ENCODE measurements at places on chromosomes 1 and 21.

GRCh38 chr21:35602811-35603362 lies 457.4 kb downstream of the SETD4 start:
- no peak for DNase-seq

- peak; percentile 96 for DNase-seq
Measured at GRCh38 chr1:7953850-7954609, 7.5 kb upstream of the PARK7 start.

- no peak for DNase-seq
Measured at GRCh38 chr1:63857478-63857877, 83.7 kb downstream of the ROR1 start.

DNA sequence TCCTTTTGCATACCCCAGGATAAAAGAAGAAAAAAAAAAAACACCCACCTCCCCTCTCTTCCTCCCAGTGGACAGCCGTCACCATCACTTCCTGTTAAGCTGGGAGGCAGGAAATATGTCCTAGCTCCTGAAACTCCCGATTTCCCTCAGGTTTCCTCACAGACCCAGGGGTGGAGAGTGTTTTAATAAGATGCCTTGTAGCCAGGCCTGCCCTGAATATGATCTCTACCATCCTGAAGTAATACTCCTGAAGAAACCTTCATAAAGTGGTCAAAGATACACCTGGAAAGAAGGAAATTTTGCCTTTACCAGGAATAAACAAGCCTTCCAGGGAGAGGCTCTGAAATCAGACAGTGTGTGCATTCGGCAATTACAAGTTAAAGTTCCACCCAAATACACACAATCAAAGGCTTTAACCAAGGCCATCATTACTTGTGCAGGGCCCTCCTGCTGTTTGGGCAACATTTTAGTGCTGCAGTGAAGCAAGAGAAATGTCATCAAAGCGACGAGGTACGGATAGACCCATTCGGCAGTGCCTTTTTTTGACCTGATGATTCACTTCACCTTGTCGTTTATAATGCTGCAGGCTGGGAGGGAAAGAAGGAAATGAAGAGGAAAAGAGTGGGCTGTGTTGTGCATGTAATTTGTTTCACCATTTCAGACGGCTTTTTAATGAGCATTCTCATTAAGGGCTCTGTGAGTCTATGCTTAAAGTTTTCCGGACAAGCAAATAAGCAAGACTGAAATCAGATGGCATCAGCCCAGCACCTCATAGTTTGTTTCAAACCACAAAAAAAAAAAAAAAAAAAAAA lies 41.0 kb upstream of the RASAL2 start:
- DNase-seq, result no peak

DNA sequence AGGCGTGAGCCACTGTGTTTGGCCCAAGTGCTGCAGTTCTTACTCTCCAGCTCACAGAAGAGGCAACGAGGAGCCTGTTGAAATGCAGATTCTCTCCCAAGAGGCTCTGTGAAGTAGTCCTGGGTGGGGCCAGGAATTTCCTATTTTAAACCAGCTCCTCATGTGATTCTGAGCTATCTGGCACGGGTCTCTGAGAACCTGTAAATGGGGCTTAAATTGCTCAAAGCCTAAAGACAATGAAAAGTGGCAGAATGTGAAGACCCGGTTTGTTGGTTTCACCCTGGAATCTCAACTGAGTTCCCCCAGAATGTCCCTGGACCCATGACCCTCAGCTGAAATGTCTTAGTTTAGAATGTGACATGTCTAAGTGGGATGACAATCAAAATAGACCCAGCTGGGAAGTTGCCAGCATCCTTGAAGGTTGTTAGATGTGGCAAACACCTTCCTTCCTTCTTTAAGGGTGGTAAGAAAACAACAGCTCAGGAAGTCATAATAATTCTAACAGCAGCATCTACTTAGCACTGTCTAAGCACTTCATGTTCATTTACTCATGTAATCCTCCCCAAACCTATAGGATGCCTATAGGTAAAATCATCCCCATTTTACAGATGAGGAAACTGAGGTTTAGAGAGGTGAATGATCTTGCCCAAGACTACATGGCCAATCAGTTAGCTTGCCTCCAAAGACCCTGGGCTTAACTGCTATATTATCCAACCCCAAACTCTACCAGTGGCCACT lies 20.9 kb upstream of the ATP5PO start:
- no peak for DNase-seq

GRCh38 chr1:168224991-168225390 lies 813 bp upstream of the SFT2D2 start:
- no peak for DNase-seq

DNA sequence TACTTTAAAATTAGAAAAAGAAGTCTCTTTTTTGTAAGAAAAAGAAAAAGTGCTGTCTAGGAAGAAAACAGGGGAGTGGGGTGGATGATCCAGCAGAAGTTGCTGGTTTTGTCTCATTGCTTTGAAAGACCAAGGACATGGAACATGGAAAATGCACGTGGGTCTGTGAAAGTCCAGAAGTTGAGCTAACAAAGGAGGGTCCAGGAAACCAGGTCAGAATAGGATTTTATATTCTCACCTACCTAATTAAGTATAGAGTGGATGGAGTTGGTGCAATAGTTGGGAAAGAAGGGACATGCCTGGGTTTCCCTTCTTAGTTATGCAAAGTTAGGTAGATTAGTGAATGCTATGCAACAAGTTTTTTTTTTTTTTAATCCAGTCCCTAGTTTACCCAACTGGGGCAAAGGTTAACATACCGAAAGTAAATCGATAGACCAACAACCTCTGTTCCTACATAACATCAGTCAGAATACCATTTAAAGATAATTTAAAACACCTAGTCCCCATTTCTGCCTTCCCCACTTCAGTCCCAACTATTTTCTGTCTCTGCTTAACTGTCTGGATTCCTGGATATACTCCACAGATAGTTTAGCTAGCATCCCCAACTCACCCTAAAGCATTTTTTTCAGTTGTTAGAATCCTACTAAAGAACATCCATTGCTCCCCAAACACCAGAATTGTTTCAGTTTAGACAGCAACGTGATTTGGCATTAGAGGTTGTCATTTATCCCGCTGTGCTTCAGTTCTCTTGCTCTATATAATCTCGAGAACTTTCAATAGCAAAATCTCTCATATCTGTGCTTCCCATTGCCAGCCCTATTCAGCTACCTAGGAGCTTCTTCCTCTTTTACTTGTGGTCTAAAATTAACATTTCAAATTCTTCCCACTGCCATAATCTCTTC lies 105.7 kb upstream of the PLPPR5 start:
- DNase-seq, result no peak

DNA sequence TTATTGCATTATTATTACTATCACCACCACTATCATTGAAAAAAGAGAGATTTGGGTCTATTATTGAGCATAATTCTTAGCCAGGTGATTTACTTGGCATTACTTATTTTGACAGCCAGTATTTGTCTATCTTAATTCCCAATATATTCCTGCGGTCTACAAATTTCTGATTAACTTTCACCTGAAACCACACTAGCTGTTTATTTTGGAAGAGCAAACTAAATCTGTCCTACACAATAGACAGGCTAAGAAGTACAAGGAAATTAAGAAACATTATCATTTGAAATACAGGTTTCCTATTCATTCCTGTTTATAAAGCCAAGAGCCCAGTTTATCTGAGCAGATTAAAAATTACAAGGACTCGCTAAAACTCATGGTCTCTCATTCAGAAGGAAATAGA lies 6.9 kb upstream of the LYST start:
- no peak for DNase-seq

DNA sequence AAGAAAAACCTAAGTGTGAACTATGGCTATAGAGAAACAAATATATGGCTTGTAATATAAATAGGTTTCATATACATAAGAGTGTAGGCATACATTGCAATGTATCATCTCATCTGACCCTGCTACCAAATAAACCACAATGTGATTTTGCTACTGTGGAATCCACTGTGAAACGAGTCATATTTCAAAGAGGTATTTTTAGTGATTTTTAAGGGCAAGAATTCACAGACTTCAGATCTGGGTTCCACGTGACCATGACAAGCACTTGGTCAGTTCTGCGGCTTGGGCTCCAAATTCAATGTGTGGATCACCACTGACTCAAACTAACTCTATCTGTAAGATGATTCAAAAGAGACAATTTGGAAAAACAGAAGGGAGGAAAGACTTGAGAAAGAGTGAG lies 147.0 kb upstream of the ERG start:
- DNase-seq, result no peak

GRCh38 chr1:109112056-109112651 lies 1.8 kb upstream of the ELAPOR1 start:
- DNase-seq, result peak; percentile 61

- DNase-seq, result no peak
Measured at GRCh38 chr1:14487671-14488070, 110.8 kb upstream of the KAZN start.

GRCh38 chr1:66359815-66360214 lies 174.1 kb upstream of the SGIP1 start:
- no peak for DNase-seq

GRCh38 chr1:228277491-228278431 lies 69.9 kb downstream of the OBSCN start:
- DNase-seq, result no peak

GRCh38 chr21:16695074-16695473 lies 817.8 kb upstream of the CXADR start:
- no peak for DNase-seq

DNA sequence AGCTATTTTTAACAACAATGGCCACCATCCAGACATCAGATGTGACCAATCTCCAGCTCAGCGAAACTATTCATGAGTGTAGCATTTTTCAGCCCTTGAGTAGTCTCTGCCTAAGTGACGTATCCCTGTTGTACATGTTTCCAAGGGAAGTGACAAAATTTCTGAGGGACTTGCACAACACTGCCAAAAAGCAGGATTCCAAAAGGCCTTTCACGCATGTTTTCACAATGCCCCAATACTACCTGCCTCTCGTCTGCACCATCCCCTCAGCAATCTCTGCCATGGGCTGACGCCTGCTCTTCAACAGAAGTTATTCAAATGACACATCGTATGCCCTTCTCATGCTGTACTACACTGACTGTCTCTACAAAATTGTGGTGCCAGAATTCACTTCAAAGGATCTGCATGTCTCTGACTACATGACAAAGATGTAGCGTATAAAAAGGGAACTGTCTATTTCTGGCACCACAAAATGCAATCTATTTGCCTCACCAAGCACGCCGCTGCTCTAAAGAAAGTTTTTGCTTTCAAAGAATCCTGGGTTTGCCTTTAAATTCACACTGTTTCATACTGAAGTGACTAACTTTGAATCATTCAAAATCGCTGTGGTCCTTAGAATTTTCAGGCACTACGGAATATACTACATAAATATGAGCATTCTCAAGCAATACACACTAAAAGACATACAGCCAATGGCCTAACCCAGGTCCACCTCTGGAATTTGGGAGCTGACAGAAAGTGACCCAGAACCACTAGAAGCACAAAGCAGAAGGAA lies 32.9 kb downstream of the JAK1 start:
- peak; percentile 16 for DNase-seq

DNA sequence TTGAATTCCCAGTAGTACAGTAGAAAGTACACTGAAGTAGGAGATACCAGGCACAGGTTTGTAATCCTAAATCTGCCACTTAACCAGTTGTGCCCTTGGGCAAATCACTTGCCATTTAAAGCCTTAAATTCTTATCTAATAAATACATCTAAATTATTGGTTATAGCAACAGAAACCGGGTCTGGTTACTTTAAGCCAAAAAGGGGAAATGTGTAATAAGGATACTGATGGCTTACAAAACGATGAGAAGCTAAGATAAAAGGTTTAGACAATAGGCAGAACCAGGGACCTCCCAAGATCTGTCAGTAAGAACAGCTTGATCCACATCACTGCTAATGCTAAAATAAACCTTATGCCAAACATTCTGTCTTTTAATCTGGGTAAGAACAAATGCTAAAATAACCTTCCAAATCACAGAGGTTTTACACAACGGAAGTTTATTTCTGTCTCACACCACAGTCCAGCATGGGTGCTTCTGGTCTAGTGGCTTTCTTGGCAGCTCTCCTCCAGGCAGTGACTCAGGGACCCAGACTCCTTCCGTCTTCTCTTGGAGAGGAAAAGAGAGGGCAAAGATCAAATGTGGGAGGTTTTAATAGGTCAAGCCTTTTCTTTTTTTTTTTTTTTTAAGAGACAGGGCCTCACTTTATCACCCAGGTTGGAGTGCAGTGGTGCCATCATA lies 16.5 kb upstream of the ZMYM1 start:
- no peak for DNase-seq

- DNase-seq, result no peak
Measured at GRCh38 chr1:156608981-156609380, 7.7 kb upstream of the GPATCH4 start.

GRCh38 chr1:54271341-54271740 lies 71.4 kb downstream of the MRPL37 start:
- no peak for DNase-seq

- DNase-seq, result no peak
Measured at GRCh38 chr1:160137216-160137862, 14.1 kb upstream of the ATP1A4 start.

DNA sequence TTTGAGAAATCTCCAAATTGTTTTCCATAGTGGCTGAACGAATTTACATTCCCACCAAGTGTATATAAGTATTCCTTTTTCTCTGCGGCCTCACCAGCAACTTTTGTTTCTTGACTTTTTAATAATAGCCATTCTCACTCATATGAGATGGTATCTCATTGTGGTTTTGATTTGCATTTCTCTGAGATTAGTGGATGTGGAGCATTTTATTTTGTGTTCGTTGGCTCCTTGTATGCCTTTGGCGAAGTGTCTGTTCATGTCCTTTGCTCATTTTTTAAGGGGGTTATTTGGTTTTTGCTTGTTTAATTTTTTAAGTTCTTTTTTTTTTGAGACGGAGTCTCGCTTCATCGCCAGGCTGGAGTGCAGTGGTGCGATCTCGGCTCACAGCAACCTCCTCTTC lies 45.1 kb upstream of the MPC2 start:
- no peak for DNase-seq

- no peak for DNase-seq
Measured at GRCh38 chr1:47838562-47839432, 158.4 kb downstream of the TRABD2B start.

- DNase-seq, result no peak
Measured at GRCh38 chr1:85495556-85495955, 30.6 kb upstream of the DDAH1 start.

DNA sequence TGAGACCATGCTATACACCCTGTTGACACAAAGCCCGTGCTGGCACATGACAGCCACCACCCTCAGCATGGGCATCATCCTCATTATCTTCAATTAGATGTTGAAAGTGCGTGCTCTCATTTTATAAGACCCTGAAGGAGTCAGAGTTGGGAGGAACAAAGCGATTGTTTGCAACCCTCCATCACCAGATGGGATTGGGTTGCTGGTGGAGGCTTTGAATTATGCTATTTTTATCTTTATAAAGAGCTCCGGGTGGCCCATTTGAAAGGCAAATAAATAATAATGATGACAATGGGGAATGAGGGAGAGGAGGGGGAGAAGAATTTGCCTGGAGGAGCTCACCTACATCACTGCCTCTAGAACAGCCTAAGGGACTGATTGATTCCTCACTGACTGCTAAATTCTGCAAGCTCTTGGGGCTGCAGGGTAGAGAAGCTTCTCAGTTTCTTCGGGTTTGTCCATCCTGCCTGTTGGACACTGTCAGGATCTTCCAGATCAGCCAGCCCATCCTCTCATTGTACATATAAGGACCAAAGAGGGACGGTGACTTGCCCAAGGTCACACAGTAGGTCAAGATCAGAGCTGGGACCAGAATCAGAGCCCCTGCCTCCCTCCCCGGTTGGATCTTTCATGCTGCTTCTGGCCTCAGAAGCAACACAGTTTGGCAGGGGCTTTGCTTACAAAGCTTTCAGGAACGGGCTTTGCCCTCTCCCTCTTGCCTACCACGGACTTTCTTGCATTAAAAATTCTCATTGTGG lies 130.9 kb upstream of the ZBTB40 start:
- no peak for DNase-seq

- no peak for DNase-seq
Measured at GRCh38 chr1:228666686-228667623, 68.3 kb upstream of the RHOU start.

Measured in putamen (tissue), 1 donor.